A549 treated with DMSO at 1 μM for 4 hours (cell line): ENCODE measurements at places on chromosomes 16 and 17. TPM values are rescaled to one million over a fixed set of nuclear protein-coding genes. Genes with fewer than 3 reads are reported as not detected.

The INCA1 gene
- total RNA-seq, result 1.3 to 2.0 TPM (median 1.5 TPM) in 5 replicates

The NPTX1 gene
- 63.6 to 108 TPM (median 84.7 TPM) in 5 replicates for total RNA-seq

The TBC1D26 gene
- total RNA-seq, result not detected in 5 replicates

The HOXB2 gene
- total RNA-seq, result 0.43 to 0.74 TPM (median 0.70 TPM) in 5 replicates

The CMTM4 gene
- 23.9 to 40.7 TPM (median 34.9 TPM) in 5 replicates for total RNA-seq

The MED9 gene
- total RNA-seq, result 18.2 to 19.9 TPM (median 18.5 TPM) in 5 replicates

The KRTAP4-4 gene
- total RNA-seq, result not detected in 5 replicates

The TP53TG3B gene
- total RNA-seq, result 0.24 to 0.43 TPM (median 0.27 TPM) in 3 of 5 replicates, not detected in the others

The KRT36 gene
- total RNA-seq, result not detected in 5 replicates

The NPIPB9 gene
- total RNA-seq, result 0.69 to 2.3 TPM (median 1.8 TPM) in 5 replicates

The BLTP2 gene
- total RNA-seq, result 58.3 to 71.6 TPM (median 70.6 TPM) in 5 replicates

The SDR42E2 gene
- not detected in 5 replicates for total RNA-seq

The WNT3 gene
- total RNA-seq, result 4.3 to 6.4 TPM (median 5.9 TPM) in 5 replicates

The RAB34 gene
- total RNA-seq, result 233 to 267 TPM (median 261 TPM) in 5 replicates

The KRTAP4-8 gene
- not detected in 5 replicates for total RNA-seq

The CHST6 gene
- 0.07 to 0.16 TPM (median 0.12 TPM) in 5 replicates for total RNA-seq

The UNC13D gene
- 2.3 to 4.8 TPM (median 4.3 TPM) in 5 replicates for total RNA-seq

The PRSS22 gene
- total RNA-seq, result 2.5 to 4.1 TPM (median 3.0 TPM) in 5 replicates

The SLFN13 gene
- 3.8 to 6.0 TPM (median 5.0 TPM) in 5 replicates for total RNA-seq

The MYL4 gene
- total RNA-seq, result 0.16 to 0.32 TPM (median 0.18 TPM) in 4 of 5 replicates, not detected in the other

The CFAP52 gene
- total RNA-seq, result 0.06 TPM in 1 of 5 replicates, not detected in the others

The MED13 gene
- total RNA-seq, result 19.7 to 30.1 TPM (median 27.5 TPM) in 5 replicates

The CCDC144A gene
- 0.93 to 2.3 TPM (median 2.1 TPM) in 5 replicates for total RNA-seq

The ICAM2 gene
- 0.15 to 0.23 TPM in 2 of 5 replicates, not detected in the others for total RNA-seq

The GUCY2D gene
- not detected in 5 replicates for total RNA-seq

The DLX4 gene
- total RNA-seq, result 2.4 to 3.3 TPM (median 3.0 TPM) in 5 replicates

The ACE gene
- total RNA-seq, result 0.21 to 0.57 TPM (median 0.37 TPM) in 5 replicates

The CLDN7 gene
- total RNA-seq, result 0.63 to 0.91 TPM (median 0.76 TPM) in 5 replicates

The CCP110 gene
- total RNA-seq, result 8.9 to 12.8 TPM (median 11.8 TPM) in 5 replicates

The TM4SF5 gene
- total RNA-seq, result 0.31 to 1.2 TPM (median 0.64 TPM) in 5 replicates

The SPATA32 gene
- 0.11 to 0.25 TPM (median 0.22 TPM) in 5 replicates for total RNA-seq
